Stimulated activated CD4-positive, alpha-beta T cell treated with anti-CD3 and anti-CD28 coated beads, Interleukin-12 subunit alpha, Interleukin-12 subunit beta, amount 100 ng/mL, for 24 hours (primary cell): ENCODE measurements at places on chromosomes 11 and 22.

GRCh38 chr11:18958221-18958910, 19.2 kb upstream of the MRGPRX1 start:
- no peak for DNase-seq

GRCh38 chr11:129034001-129034400, 91.3 kb upstream of the TP53AIP1 start:
- no peak for DNase-seq

DNA sequence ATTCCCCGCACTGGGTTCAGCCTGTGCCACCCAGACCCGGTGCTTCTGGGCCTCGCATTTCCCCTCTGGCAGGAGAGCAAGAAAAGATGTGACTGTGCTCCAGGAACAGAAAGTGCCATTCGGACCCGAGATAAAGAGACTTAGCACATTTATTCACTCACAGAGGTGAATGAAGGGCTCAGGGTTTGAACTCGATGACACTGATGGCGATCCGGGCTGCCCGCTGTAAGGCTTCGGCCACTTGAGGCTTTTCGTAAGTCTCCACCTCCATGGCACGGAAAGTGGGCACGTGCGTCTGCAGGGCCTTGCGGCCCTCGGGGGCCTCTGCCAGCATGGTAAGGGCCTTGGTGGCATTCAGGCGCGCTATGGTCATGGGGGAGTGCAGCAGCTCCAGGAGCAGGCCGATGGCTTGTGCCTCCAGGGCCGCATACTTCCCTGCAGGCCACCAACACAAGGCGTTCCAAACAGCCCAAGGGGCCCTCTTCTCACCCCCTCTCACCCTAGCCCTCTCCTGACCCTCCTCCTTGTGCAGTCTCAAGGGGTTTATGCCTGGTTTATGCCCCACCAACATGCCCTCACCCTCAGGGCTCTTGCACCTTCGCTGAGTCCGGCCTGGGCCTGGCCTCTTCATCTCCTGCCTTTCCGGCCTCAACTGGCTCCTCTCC, 10.9 kb upstream of the GNAZ start:
- no peak for DNase-seq

DNA sequence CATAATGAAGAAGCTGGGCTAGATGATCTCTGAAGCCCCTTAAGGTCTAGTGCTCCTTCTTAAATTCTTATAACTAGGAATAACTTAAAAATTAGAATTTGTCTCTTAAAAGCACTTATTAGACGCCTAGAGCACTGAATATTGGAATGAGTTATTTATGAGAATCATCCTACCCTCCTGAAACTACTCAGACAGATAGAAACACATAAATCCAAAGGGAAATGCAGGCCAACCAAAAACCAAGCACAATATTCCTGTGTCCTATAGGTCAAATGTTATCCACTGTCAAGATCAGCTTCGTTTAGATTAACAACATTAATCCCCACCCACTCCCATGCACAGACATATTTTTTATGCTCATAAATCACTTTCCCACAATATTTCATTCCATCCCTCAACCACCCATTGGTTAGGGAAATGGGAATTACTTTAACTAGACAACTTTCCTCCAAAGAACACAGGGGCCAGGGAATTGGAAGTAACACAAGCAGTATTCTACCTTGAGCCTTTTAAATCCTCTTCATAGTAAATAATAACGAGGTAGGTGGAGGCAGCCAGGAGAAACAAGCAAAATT, 87.1 kb downstream of the CD44 start:
- DNase-seq: no peak

- no peak for DNase-seq
Observed at GRCh38 chr22:43273902-43274484, 69.2 kb downstream of the SCUBE1 start.

GRCh38 chr11:130202818-130203689, 43.5 kb downstream of the ST14 start:
- DNase-seq: no peak

DNA sequence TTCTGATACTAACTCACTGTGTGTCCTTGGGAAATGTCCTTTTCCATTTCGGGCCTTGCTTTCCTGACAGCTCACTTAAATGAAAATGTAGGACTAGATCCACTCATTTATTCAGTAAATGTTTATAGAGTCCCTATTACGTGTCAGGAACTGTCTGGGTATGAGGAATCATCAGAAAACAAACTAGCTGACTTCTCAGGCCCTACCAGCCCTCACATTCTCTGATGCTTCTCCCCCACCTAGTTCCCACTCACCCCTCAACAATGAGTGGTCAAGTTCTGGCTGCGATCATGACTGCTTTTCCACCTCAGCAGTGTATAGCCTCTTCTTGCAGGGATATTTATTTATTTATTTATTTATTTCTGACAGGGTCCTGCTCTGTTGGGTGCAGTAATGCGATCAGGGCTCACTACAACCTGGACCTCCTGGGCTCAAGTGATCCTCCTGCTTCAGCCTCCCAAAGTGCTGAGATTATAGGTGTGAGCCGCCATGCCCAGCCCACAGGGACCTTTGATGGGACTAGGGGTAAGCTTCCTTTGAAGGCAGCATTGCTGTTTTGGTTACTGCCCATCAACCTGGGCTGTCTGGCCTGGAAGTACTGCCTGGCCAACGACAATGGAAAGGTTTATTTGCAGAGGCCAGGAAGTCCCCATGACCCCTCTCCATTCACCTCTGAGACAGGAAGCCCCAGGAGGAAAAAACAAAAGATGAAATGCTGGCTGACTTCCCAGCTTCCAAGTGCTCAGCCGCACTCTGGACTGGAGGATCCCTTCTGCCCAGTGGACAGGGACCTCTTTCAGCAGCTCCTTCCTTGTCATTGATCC, 33.1 kb upstream of the POLD3 start:
- no peak for DNase-seq

GRCh38 chr22:50702261-50702671, 29.6 kb downstream of the SHANK3 start:
- no peak for DNase-seq

DNA sequence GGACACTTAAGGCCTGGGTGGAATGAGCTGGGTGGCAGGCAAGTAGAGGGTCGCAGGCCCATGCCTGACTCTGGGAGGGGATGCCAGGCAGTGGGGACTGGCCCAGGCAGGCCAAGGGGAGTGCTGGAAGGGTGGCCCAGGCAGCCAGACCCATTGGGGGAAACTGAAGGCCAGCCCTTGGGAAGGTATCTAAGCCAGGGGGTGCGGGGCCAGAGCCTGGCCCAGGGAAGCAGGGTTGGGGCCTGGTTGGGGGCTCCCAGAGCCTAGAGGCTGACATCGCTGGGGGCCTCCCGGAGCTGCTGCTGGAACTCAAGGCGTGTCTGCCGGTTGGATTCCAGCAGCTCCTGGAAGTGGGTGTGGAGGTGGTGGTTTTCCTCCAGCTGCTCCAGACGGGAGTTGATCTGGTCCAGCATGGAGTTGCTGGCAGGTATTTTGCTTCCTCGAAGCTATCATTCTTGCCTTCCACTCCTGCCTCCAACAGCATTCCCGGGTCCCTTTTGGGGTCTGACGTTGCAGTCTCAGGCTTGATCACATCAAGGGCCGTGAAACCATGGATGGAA, 35.3 kb upstream of the XBP1 start:
- DNase-seq: no peak

DNA sequence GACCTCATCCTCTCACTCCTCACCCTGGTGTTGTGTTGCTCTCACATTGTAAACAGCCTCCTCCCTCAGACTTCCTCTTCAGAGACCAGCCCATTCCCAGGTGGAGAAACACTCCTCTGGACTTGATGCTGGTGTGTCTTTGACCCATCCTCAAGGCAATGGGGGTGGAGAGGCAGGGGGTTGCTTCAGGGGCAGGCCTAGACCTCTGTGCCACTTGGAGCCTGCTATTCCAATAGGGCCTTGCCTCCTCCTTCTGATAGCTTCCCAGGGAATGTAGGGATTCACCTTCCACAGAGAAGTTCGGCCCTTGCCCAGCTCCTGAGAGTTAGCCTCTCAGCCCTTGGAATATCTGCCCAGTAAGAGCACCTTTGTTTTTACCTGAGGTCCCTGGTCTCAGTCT, 606.6 kb upstream of the CADM1 start:
- DNase-seq: no peak

DNA sequence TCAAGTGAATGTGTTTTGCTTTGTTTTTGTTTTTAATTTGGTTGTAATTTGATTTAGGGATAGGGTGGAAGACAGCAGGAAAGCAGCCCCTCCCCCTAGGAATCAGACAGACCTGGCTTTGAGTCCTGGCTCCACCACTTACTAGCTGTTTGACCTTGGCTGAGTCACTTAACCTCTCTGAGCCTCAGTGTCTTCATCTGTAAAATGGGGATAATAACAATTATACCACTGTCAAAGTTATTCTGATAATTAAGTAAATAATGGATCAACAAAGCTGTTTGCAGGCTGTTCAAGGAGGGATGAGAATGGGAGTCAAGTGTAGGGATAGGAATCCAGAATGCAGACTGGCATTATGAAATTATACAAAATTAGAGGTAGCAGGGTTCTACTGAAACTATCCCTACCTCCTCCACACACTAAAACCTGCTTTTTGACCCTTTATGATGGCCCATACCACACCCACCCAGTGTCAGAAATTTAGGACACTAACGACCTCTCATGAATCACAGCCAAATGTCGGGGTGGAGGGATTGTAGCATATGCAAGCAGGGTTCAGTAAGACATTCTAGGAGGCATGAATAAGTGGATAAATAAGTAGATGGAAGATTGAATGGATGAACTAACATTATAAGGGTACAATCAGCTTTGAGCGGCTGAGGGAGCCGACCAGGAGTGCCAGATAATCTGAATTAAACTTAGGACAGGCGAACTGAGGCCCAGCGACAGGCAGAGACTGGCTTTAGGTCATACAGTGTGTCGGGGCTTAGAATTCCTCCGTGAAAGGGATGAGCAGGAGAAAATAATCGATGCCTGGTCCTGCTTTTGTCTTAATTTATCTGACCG, 974 bp downstream of the ANAPC15 start:
- DNase-seq: no peak

- DNase-seq: no peak
Observed at GRCh38 chr11:47410370-47411264, 2.2 kb downstream of the SLC39A13 start.
